ENCODE measurements at places on chromosomes 5 and 9.

DNA sequence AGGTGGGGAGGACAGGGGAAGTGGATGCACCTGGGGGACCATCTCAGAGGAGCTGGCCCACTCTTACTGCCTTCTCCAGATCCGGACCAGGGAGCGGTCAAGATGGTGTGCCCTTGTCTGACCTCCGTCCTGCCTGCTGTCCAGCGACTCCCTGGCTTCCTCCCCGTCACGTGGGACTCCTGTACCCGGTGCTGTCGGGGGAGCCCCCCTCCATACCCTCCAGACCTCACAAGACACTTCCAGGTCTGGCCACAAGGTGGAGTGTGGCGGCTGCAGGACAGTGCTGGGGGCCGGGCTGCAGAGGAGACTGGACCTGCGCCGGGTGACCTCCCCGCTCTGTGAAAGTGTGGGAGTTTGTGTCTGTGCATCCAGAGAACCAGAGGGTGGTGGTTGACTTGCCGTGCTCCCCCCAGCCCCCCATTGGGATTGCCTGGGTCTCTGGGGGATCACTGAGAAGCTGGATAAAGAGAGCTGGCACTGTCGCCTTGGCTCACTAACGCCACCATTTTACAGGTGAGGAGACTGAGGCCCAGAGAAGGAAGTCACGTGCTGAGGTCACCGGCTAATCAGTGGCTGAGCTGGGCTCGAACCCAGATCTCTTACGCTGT is 1.9 kb upstream of the CRB2 start:
- peak; percentile 31 for DNase-seq

- DNase-seq = no peak
These were observed 2034.6 kb upstream of the ACO1 start for GRCh38 chr9:30349526-30350513.

GRCh38 chr5:16548115-16548514 is 68.7 kb downstream of the RETREG1 start:
- DNase-seq = no peak

GRCh38 chr5:66273121-66273520 is 129.0 kb downstream of the SREK1 start:
- DNase-seq = no peak

DNA sequence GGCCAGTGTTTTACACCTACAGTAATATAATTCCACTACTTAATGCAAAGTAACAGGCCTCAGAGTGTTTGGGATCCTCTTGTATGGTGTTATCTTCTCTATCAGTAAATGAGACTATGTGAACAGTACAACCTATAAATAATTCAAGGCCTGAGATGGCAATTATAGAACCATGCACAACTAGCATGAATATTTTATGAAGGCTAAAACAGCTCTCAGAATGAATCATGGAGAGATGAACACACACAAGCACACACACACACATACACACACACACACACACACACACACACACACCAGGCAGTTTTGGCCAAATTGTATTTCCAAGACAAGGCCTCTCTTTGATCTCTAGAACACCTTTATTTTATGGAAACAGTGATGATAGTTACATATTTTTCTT is 224.9 kb downstream of the EBF1 start:
- no peak for DNase-seq

DNA sequence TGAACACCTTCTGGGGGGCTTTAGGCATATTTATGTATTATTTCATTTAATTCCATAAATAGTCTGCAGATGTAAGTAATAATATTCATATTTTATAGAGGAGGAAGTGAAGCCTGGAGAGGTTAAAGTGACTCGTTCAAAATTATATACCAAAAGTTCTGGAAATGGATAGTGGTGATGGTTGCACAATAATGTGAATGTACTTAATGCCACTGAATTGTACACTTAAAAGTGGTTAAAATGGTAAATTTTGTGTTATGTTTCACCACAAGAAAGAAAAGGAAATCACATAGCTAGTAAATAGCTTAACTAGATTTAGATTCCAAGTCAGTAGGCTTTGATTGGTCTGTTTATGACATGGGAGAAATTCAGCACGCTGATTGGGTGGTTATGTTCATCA is 13.0 kb upstream of the TMEFF1 start:
- no peak for DNase-seq

GRCh38 chr9:4207881-4208615 is 91.8 kb downstream of the GLIS3 start:
- no peak for DNase-seq

GRCh38 chr5:55037046-55037771 is 13.2 kb downstream of the GZMK start:
- peak; percentile 52 for DNase-seq

- DNase-seq = no peak
These were observed 54.5 kb upstream of the KCNMB1 start for GRCh38 chr5:170443624-170444023.

DNA sequence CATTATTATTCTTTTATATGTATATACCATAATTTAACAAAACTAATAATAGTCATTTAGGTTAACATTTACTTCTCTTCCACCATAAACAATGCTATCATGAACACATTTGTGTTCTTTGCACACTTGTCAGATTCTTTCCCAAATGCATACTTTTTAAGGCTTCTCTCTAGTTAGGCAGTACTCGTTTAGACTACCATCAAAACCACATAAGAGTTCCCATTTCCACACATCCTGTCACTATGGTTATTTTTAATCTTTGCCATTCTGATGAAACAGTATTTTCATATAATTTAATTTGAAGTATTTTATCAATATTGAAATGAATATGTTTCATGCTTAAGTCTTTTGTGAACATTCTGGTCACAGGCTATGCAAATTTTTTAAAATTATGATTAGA is 15.1 kb downstream of the DROSHA start:
- DNase-seq = no peak

DNA sequence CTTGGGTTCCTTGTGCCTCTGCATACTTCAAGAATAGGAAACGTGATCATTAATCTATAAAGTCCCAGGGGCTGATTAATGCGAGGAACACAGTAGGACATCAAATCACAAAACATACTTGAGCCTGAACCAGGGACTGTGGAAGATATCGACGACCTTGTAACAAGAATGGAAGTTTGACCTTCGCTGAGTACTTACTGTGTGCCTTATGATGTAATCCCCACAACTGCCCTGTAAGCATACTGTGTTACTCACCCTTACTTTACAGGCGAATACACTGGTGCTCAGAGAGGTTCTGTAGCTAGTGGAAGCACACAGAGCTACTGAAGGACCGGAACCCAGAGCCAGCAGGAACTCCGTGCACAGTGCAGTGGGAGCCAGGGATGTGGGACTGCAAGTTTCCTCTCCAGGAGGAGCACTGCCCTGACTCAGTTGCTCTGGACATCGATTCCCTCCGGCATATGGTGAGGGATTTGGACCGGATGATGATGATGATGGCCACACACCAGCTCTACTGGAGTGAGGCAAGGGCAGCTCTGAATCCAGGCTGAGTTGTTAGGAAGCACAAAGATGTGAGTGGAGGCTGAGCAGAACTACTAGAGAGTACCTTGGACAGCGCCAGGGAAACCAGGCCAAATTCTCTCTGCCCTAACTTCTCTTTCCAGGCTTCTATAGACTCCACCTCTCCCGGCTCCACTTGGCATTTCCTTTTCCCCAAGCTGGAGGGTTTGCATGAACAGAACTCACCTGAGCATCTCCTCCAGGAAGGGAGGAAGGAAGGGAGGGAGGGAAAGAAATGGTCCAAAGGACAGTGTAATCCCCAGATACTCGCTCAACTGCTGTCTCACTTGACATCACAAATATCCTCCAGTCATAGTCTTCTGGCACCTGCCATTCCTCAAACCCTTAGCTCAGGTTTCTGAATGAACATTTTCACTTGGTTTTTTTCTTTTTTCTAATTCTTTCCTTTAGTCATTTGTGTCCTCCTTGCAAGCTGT is 1.5 kb upstream of the GABBR2 start:
- DNase-seq = no peak

- no peak for DNase-seq
These were observed 18.1 kb downstream of the ANKRD33B start for GRCh38 chr5:10581867-10582511.

DNA sequence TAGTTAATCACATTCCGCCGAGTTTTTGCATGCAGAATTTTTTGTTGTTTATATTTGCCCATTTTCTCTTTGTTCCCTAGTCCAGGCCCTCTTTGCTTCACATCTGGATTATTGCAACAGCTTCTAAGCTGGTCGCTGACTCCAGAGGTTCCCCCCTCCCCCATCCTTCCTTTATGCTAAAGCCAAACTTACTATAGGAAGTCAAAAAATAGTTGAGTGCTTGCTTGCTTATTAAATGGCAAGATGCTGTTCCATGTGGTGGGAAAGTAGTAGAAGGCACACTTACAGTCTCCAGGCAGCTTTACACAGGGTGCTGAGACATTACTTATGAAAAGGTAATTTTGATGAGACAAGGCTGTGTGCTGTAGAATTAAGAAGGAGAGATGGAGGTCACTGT is 1.3 kb downstream of the ZBTB34 start:
- no peak for DNase-seq

DNA sequence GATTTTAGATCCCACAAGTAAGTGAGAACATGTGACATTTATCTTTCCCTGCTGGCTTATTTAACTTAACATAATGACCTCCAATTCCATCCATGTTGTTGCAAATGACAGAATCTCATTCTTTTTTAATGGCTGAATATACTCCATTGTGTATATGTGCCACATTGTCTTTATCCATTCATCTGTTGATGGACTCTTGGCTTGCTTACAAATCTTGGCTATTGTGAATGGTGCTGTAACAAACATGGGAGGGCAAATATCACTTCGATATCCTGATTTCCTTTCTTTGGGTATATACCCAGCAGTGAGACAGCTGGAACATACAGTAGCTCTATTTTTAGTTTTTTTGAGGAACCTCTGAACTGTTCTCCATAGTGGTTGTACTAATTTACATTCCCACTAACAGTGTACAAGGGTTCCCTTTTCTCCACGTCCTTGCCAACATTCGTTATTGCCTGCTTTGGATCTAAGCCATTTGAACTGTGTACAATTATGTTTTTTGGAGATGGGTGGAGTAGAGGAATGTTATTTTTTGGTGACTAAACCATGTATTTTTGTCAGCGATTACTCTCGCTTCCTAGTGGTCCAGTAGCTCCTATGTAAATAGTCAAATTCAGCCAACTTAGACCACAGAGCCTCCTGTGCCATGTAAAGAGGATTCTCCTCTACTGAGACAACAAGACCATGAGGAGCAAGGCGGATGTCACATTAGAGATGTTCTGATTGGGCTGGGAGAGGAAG is 60.6 kb downstream of the TNFSF15 start:
- DNase-seq = no peak

GRCh38 chr5:127471211-127471610 is 46.2 kb upstream of the PRRC1 start:
- DNase-seq = no peak

DNA sequence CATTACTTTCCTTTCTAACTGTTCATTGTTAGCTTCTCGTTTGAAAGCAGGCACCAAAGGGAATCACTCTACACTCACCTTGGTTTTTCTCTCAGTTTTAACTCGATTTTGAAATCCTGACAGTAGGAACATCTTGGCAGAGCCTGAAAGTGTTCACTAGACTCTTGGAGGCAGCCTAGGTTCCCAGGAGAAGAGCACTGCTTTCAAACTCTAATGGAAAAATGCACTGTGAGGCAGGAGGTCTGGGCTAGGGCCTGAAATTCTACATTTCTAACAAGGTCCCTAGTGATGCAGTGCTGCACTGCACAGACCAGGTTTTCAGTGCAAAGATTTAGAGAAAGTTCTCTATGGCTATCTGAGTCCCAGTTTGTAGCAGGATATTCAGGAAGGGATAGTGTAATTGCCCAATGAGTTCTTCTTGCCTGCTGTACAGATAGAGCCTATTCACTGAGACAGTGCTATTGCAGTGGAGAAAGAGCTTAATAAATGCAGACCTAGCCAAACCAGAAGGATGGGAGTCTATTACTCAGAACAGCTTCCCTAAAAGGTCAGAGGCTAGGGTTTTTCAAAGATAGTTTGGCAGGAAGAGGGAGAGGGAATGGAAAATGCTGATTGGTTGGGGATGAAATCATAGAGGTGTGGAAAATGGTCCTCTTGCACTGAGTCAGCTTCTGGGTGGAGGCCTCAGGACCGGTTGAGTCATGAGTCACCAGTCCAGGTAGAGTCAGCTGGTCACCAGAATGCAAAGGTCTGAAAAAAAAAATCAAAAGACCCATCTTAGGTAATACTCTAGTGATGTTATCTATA is 153.9 kb downstream of the GPBP1 start:
- no peak for DNase-seq

DNA sequence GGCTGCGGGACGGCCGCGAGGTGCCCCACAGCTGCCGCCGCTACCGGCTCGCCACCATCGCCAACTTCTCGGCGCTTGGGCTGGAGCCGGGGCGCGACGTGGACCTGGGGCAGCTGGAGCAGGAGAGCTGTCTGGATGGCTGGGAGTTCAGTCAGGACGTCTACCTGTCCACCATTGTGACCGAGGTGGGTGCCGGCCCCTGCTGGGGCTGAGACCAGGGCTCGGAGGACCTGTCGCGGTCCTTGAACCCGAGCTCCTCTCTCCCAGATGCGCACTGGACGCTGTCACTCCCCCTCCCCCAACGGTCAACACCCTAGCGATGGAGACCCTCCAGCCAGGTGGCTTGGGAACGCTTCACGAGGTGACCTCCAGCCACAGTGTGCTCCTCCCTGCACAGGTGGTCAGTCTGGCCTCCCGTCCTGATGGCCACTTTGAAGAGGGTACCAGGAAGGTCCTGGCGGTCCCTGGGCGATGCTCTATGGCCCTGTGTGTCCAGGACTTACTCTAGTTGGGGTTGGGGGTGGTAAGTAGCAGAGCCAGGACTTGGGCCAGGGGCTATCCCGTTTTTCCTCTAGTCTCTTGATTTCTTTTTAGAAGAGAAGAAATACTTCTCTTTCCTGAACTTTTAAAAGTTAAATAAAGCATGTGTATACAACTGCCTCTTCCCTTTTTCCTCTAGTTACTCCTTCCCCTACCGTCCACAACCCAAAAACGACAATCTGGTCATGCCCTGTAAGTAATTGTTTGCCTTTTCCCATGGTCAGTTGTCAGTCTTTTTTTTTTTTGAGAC is 866 bp downstream of the SLC22A5 start:
- peak; percentile 7 for DNase-seq

DNA sequence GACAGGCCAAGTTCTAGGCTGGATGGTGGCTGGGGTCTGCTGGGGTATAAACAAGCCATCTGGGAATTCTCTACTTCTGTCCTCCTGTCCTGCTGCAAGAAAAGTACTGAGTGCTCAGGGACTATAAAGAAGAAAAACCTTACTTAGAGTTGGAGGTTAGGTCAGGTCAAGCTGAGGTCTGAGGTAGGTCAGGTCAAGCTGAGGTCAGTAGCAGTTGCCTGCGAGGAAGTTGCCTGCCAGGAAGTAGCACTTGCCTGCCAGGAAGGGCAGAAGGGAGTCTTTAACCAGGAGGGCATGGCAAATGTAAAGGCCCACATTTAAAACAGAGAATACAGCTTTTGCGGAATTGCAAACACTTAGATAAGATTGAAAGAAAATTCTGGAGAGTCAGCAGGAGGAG is 51.3 kb upstream of the PRLR start:
- DNase-seq = no peak
